ENCODE measurements at places on chromosomes 16 and 17.

GRCh38 chr17:37109731-37110710, 161.3 kb downstream of the AATF start:
- DNase-seq, result no peak

GRCh38 chr17:71726341-71726740, 394.5 kb upstream of the SOX9 start:
- no peak for DNase-seq

DNA sequence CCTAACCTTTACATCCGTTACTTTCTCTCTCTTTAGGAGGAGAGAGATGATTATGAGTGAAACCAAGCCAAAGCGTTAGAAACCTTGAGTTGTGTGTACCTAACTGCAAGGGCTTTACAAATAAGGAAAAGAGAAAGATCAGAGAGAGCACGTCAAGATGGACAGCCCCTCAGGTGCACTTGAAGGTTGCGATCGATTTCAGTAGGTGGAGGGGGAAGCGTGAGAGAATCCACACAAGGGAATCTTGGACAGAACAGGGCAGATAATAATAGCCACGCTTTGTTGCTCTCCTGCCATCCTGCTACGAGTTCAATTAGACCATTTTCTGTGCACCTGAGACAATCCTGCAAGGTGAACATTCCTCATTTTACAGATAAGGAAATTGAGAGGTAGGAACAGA, 78.4 kb downstream of the VAT1L start:
- DNase-seq, result no peak

DNA sequence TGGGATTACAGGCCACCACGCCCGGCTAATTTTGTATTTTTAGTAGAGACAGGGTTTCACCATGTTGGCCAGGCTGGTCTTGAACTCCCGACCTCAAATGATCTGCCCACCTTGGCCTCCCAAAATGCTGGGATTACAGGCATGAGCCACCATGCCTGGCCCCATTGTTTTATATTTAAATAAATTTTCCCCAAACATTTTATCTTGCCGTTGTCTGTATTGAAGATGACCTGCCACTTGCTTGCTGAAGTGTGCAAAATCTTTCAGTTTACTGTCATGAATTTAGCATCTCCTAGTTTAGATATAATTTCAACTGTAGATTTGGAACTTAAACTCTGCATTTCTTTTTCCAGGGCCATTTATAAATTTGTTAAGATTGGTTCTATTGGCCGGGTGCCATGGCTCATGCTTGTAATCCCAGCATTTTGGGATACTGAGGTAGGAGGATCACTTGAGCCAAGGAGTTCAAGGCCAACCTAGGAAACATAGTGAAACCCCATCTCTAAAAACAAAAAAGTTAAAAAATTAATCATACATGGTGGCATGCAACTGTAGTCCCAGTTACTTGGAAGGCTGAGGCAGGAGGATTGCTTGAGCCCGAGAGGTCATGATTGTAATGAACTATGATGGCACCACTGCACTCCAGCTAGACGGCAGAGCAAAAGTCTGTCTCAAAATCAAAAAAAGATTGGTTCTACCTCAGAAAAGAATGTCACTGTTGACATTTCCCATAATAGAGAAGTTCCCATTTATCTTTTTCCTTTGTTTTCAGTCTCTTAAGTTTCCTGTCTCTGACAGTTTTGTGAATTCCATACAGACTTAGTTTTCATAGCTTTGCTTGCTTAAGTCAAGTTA, 84.4 kb downstream of the VMP1 start:
- DNase-seq, result no peak

DNA sequence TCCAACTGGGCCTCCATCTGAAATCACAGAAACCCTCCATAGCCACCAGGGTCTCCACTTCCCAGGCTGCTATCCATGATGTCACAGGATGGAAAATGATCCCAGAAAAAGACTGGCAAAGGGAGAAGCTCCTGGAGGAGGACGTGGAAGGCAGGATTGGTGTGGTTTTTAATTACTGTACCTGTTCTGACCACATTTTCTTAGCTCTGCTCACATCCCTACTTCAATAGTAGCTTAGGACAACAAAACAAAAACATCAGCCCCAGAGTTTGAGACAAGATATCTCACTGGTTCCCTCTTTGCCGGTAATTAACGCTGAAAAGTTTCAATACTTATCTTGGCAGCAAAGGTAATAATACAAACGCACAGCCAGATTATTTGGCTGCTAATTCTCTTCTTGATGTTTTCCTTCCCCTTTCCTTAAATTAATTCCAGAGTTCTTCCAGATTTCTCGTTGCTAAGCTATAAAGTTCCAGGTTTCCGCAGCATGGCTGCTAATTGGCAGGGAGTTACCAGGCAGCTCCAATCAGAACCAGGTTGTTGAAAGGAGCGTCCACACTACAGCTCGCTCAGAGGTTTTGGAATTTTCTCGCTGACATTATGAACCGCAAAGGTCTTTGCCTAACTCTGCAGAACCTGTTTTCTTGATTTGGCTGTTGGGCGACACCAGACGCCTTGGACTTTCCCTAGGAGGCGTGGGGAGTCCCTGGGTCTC, 263.4 kb downstream of the MRTFB start:
- no peak for DNase-seq

- DNase-seq, result no peak
These were observed 30.3 kb downstream of the MPRIP start for GRCh38 chr17:17072546-17072945.

DNA sequence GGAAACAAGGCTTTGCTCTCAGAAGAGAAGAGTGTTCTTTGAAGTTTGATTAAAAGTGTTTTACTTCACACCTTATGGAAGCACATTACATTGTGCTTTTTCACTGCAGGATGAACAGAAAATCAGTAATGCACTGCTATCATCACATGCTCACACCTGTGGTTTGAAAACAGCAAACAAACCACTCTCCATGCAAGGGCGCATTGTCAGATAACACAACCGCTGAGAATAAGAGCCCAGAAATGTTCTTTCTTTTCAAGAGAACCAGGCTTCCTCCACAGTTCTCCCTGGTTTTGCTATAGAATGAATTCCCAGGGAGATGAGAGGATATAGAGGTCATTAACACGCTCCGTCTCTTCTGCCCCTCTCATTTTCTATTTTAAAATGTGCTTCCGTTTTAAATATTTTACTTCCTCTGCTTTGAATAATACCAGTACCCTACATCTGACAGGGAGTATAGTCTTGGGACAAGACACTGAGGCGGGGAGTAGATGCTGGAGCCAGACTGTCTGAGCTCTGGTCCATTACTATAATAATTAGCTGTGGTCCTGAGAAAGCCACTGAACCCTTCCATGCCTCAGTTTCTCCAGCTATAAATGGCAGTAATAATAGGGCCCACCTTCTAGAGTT, 71.6 kb downstream of the CDK5R1 start:
- no peak for DNase-seq

DNA sequence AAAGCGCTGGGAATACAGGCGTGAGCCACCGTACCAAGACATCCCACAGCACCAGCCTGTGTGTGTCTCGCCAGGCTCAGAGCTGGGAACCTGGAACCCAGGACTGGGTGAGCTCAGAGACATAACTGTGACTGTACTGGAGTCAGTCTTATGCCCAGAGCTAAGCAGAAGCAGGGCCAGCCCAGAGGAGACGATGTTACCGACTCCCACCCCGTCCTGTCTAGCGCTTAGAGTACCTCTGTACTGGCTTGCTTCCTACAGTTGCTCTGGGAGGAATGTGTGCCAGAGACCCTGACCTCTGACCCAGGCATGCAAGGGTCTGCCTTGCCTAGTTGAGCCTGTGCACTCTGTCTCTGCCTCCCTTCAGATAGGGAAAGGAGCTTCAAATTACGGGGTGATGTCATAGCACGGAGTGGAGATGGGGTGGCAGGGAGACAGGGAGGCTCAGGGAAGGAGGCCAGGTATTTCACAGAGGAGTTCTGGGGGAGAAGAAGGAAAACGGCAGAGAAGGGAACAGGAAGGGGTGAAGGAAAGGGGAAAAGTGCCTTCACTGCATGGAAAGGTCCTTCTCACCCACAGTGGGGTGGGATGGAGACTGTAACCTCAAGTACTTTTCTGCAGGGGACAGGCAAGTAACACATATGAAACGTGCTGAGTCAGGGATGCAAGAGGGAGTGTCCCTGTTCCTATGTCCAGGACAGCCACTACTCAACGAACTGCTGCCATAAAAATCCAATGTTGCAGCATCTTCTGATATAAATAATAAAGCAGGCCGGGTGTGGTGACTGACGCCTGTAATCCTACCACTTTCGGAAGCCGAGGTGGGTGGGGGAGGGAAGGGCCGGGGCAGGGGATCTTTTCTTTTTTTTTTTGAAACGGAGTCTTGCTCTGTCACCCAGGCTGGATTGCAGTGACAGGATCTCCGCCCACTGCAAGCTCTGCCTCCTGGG, 5.8 kb upstream of the ARMC5 start:
- no peak for DNase-seq

GRCh38 chr17:39591958-39592954, 15.5 kb downstream of the NEUROD2 start:
- DNase-seq, result no peak

- DNase-seq, result no peak
These were observed 15.4 kb downstream of the TBX4 start for GRCh38 chr17:61467416-61468262.

DNA sequence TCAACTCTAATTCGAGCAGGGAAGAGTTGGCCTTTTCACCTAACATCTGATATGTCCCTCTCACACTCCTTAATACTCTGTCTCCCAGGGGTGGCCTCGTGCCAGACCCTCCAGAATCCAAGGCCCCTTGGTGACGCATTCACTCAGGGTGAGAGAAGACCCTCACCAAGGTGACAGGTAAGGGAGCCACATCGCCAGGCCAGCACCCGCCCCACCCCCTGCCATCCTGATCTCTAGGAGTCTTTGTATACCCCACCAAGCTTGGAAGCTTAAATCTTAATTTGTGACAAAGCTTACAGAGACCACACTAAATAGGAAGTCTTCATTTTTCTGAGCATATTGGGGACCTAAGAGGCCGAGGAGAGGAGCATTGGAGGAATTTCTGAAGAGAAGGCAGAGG, 286.1 kb downstream of the IRF8 start:
- no peak for DNase-seq

DNA sequence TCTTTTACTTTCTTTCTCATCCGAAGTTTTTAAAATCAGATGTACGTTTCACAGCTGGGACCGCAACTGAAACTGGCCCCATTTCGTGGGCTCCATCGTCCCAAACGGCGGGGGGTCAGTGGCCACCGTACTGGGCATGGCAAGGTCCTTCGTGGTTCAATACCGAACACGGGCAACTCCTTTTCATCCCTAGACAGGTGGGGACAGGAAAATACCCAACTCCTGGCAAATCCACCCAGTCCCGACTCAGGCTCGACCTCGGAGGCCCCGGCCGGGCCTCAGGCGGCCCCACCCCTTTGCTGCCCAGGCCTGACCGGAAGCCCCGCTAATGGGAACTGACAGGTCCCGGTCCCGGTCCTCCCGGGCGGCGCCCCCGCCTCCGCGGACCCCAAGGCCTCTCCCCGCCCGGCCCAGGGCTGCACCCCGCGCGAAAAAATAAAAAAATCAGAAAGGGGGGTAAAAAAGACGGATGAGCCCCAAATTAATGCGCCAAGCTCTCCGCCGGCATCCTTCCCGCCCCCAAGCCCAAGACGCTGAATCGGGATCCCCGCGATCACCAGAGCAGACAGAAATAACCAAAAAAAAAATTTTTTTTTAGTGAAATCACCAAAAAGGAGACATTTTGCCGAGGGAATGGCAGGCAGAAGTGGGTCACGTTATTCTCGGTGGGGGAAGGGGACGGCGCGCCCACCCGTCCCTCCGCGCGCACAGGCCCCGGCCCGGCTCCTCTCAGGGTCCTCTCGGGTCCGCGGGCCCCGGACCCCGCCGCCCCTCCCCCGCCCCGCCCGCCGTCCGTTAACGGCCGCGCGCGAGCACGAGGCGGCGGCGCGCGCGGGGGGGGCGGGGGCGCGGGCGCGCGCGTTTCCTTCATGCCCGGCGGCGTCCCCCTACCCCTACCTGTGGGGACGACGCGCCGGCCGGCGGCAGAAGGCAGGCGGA, 562 bp downstream of the ZC3H7A start:
- peak; percentile 8 for DNase-seq

GRCh38 chr16:52074133-52074532, 472.8 kb downstream of the TOX3 start:
- DNase-seq, result no peak

DNA sequence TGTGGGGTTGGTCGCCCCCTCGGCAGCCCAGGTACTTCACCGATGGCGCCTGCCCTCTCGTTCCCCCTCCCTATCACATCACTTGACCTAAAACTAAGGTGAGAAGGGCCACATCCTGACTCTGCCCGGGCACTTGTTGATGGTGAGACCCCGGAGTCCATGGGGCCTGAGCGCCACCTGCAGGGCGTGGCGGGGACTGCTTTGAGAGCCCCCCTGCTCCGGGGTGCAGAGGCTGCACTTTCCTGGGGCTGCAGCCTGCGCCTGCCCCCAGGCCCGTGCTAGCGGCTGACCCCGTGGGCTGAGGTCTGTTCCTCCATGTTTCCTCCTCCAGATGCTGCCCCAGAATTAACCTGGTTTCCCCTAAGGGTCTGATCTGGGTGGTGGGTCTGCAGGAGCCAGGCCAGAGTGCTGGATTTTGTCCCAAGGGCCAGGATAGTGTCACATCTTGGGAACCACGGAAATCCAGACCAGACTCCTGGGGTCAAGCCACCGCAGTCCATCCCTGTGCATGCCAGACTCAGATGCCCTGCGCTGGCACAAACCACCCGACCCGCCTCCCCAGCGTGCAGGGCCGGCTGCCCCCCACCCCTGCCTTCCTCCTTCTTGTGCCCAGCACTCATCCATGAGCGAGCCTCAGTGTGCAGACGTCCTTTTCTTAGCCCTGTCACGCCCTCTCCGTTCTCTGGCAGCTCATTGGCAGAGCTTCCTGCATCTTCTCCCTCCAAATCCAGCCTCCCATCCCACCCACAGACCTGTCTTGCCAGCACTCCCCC, 2.7 kb downstream of the NDUFAF8 start:
- peak; percentile 62 for DNase-seq

GRCh38 chr16:22321340-22322001, 24.3 kb downstream of the POLR3E start:
- DNase-seq, result peak; percentile 53

- DNase-seq, result no peak
These were observed 44.2 kb upstream of the HNF1B start for GRCh38 chr17:37789021-37789565.

DNA sequence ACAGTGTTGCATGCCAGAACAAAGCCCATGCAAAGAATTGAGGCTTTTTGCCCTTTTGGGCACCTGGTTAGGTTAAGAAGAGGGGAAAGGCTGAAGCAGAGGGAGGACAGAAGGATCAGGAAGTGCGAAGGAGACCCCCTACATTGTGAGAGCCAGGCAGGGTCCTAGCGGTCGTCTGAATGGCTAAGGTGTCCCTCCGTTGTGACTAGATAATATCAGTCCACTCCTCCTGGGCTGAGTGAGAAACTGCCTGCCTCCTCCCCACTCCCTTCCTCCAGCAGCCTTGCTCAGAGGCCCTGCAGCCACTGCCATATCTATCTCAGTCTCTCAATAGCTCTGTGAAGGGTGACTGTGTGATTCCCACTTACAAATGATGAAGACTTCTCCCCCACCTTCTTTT, 75.1 kb downstream of the WSB1 start:
- no peak for DNase-seq

GRCh38 chr16:89720551-89720812, 216 bp downstream of the VPS9D1 start:
- DNase-seq, result no peak
